Breast epithelium (tissue), 4 donors: ENCODE measurements at places on chromosomes 5 and 9. TPM values are rescaled to one million over a fixed set of nuclear protein-coding genes. Genes with fewer than 3 reads are reported as not detected.
A peak's percentile ranks its signal among the peaks of the same experiment; 100 is the strongest.

DNA sequence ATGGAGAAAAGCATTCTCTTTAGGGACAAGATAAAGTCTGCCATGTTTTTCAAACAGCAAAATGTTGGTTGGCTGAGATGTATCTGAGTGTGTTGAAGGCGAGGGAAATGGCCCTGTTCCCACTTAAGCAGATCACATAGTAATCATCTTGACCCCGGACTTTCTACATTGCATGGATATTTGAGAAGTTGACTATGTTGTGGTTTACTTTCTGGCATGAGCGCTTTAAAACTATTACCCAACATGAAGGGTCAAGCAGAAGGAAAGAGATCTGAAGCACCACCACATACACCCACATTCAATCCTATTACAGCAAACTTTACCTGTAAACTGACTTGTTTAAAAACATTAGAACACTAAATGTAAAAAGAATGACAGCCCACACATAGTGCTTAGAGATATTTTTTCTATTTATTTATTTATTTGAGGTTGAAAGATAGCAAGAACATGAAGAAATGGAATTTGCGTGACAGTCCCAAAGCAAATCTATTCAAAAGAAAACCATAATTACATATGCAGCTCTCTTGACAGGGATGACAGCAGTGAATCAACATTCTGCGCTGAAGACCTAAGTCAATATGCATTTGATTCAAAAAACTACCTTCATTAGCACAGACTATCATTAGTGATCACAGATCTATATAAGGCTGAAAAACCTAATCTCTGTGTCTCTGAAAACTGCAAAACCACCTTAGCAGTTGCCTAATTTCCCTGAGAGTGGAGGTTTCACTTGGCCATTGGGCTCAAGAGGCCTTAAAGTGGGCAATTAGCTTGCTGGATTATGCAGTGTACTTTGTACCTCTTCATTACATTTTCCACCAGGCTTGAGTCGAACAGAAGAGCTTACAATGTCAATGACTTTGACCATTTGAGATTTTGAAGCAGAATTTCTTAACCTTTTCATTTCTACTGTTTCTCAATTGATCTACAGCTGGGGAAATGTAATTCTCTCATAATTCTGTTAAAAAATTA is 195.0 kb downstream of the PDE4D start:
- no peaks in the 10 kb centered on the region for H3K4me1 ChIP-seq
- H3K27ac ChIP-seq: no peak overlapping the region
- no peak for DNase-seq
- no peak overlapping the region for H3K4me3 ChIP-seq

DNA sequence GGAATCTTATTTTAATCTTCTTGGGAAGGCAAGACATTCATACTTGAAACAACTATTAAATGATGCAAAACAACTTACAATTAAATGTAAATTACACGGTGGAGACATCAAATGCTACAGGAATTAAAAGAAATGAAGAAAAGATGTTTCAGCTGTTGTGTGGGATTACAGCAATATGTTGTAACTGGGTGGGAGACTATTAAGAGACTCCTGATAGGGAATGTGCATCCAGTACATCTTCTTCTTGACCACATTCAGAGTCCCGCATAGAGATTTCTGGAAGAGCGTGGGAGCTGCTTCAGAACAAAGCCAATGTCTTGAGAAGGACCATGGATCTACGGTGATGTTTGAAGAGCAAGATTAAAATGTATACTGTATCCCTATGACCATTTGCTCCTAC is 199.1 kb downstream of the PDE4D start:
- no peak for DNase-seq
- H3K4me3 ChIP-seq: no peak overlapping the region
- H3K36me3 ChIP-seq: no peaks in the 10 kb centered on the region
- no peaks in the 10 kb centered on the region for H3K27me3 ChIP-seq
- no peak overlapping the region for H3K27ac ChIP-seq
- no peaks in the 10 kb centered on the region for H3K4me1 ChIP-seq

- no peaks in the 10 kb centered on the region for H3K27me3 ChIP-seq
- H3K27ac ChIP-seq: peak overlapping the region; percentile 40
- no peaks in the 10 kb centered on the region for H3K36me3 ChIP-seq
- DNase-seq: no peak
- peaks cover 45% of the 10 kb centered on the region for H3K4me1 ChIP-seq
These were observed 46.7 kb downstream of the SHB start for GRCh38 chr9:38022203-38022895.

- no peak for DNase-seq
- H3K27me3 ChIP-seq: no peaks in the 10 kb centered on the region
- no peak overlapping the region for H3K4me3 ChIP-seq
- peak overlapping the region; percentile 87 for H3K27ac ChIP-seq
- H3K36me3 ChIP-seq: no peaks in the 10 kb centered on the region
- H3K4me1 ChIP-seq: no peaks in the 10 kb centered on the region
These were observed 103.8 kb downstream of the MAP1B start for GRCh38 chr5:72210888-72211678.

DNA sequence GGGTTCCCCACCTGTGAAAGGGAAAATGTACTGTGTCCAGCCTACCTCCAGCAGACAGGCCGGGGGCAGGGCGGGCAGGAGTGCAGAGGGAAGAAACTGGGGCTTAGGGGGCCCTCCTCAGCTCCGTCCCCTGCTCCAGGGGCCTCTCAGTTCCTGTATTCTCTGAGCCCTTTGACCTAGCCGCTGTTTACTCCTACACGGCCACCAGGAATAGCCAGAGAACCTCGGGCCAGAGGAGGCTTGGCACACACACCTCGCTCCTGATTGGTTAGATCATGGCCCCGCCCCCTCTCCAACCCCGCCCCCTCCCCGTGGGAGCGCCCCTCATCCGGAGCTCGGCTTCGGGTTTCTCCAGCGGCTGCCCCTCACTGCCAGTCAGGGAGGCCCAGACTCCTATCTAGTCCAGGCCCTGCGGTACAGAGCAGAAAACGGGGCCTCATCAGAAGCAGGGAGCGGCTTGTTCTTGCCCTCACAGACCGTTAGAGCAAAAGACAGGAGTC is 2.2 kb downstream of the ST6GALNAC6 start:
- peak overlapping the region; percentile 96 for H3K27ac ChIP-seq
- peak; percentile 74 for DNase-seq
- no peaks in the 10 kb centered on the region for H3K4me1 ChIP-seq
- H3K4me3 ChIP-seq: peak overlapping the region; percentile 91

C9orf50 gene
- not detected for total RNA-seq

COL27A1 gene
- 6.7 TPM for total RNA-seq

CXCL14 gene
- 45.5 TPM for total RNA-seq
